ENCODE measurements at places on chromosomes 3 and 15. TPM values are rescaled to one million over a fixed set of nuclear protein-coding genes. Genes with fewer than 3 reads are reported as not detected.

DNA sequence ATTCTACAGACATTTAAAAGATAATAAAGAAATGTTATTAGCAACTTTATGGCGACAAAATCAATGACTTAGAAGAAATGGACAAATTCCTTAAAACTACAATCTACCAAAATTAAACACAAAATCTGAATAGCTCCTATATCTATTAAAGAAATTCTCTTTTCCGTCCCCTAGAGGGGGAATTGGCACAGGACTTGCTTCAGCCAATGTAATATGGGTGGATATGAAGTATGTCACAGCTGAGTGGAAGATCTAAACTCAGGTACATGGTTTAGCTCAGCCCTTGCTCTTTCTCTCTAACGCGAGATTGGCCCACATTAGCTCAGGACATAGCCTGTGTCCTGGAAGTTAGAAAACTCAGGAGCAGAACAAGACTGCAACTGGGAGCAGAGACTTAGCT is 79.3 kb downstream of the DNAH12 start:
- peaks cover 5% of the 10 kb centered on the region for H3K27me3 ChIP-seq
- no peak for DNase-seq
- no peak overlapping the region for H3K27ac ChIP-seq
- H3K36me3 ChIP-seq = no peaks in the 10 kb centered on the region
- H3K4me3 ChIP-seq = no peak overlapping the region

Gene DISP2
- 0.21 TPM for total RNA-seq

Gene FANCD2
- 36.7 TPM for total RNA-seq

DNA sequence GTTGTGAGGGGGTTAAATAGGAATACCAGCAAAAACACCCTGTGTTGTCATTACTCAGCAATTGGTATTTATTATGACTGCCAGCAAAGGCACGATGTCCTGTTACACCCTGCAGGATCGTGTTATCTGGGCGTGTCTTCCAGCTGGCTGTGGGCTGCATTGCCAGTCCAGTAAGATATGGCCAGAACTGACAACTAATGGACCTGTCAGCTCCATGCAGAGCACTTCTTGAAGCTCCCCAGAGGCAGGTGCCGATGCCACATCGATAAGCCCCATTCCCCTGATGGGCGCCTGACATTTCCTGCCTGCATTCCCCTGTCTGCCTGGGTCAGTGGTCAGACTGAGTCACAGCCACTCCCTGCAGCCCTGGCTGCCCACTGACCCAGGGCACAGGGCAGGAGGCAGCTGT is 79.7 kb upstream of the RASGRF1 start:
- H3K27ac ChIP-seq = no peak overlapping the region
- peak; percentile 37 for DNase-seq
- no peak overlapping the region for H3K4me3 ChIP-seq
